ENCODE measurements at places on chromosomes 7 and 10.

GRCh38 chr7:114180556-114181266 lies 233.9 kb upstream of the FOXP2 start:
- no peak for DNase-seq

- no peak for DNase-seq
These were observed 179.7 kb downstream of the HGF start for GRCh38 chr7:81590131-81590530.

DNA sequence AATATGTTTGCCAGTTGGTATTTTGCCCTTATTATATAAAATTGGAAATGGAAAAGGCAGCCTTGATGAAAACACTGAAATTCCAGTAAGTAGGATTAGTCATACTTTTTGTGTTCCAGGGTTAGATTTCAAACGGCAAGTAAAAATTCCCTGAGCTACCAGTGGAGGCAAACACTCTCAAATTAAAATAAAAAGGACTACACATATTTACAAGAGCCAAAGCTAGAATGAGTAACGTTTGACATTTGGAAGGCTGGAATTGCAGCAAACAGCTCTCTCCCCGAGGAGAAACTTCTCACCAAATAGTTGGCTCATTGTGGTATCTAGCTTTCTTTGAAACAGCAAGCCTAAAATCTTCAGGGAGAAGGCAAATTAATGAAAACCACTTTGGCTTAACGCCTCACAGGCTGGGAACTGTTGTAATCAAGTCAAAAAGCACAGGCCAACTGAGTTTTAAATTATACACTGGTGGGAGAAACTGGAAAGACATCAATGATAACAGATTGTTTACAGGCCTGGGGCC lies 288.4 kb downstream of the SNX13 start:
- no peak for DNase-seq

- no peak for DNase-seq
These were observed 58.0 kb upstream of the HELLS start for GRCh38 chr10:94487575-94487974.

DNA sequence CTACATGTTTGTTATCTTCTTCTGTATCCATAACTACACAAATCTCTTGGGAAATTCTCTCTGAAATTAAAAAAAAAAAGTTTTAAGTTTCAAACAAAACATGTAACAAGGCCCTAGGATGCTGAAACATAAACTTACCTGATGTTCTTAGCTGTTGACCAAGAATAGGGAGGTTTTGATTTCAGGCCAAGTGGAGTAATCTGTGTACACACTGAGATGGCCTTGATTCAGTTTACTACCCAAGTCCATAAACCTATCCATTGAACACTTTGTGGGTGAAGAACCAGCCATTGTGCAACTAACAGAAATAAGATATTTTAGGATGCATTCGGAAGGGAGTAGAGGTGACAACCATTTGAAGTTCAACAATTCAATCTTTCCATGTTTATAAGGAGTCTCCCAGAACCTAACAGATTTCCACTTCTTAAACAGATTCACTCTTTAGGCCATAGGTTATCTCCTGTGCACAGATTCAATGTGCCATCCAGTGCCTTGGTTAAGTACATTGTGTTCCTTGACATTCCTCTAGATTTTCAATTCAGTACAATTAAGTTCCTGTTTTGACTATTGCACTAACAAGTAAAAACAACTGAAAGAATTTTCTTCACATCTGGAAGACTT lies 143.1 kb downstream of the CRPPA start:
- DNase-seq: no peak

DNA sequence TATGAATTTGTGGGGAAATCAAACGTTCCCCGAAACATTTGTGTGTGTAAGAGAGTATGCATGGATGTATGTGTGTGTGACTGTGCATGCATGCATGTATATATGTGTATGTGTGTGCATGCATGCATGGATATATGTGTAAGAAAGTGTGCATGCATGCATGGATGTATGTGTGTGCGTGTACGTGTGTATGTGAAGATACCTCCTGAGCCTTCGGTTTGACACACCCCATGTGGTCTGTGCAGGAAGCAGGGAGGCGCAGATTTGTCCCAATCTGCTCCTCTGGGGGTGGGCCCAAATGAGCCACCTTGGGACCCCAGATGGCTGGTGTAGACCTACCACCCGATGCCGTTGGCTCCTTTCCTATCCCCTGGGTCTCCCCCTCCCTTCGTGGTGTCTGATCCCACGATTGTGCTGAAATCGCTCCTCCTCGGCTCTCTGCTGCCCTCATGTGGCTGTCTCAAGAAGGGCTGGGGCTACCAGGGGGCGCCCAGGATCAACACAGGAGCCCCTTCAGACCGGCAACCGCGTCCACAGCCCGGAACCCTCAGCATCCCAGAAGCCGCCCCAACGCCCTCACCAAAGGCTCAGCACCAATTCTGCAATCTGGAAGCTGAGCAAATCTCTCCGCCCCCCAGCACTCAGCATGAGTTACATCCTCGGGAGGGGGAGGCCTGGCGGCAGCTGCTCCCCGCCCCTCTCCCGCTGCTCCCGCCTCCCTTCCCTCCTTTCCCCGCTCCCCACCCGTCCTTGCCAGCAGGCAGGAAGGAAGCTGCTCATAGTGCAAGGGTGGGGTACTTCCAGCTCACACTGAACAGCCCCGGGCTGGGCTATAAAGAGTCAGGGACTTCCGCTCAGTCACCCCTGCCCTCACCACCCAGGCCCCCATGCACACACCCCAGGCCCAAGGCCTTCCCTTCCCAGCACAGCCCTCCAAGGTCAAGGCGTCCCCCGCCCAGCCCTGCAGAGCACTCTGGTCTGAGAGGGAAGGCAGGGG lies 2.3 kb upstream of the NOS3 start:
- DNase-seq: peak; percentile 67

GRCh38 chr10:50381642-50382041 lies 130.3 kb upstream of the ASAH2 start:
- no peak for DNase-seq

DNA sequence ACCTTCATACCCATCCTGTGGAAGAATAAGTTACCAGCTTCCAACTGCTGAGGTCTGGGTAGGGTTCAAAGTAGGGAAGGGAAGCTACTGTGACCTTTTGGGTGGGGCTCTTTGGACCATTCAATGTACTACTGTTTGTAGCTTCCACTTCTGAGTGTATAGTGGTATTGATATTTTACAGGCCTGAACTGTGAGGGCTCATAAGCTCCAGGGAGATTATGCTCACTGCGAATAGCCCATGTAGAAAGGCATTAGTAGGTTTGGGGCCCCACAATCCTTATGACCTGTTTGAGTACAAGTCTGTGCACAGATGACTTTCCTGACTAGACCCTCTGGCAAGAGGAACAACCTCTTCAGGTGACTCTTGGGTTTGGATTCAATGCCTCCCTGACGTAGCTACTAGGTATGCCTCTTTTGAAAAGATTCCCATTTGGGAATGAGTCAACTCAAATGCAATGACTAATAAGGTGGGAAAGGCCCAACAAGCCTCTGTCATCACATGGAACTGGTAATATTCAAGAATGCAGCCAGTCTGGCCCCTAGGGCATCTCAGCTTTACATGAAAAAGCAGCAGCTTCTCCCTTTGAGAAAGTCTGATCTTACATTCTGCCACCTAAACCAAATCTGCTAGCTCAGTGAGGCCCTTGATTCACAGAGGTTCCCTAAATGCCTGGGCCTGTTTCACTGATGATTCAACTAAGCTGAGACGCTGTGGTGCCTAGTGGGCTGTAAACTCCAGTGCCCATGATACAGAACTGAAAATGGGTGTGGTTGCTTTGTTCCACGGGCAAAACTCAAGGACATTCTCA lies 79.8 kb downstream of the ABI1 start:
- DNase-seq: no peak

DNA sequence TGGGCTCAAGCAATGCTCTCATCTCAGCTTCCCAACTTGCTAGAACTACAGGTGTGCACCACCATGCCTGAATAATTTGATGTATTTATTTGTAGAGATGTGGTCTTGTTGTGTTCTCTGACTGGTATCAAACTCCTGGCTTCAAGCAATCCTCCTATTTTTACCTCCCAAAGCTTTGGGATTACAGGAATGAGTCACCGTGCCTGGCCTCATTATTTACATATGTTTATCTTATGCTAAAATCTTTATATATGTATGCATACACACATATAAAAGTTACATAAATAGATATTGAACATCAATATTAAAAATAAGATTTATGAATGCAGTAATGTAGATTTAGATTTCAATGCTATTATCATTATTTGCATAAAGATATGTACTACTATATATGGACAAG lies 1634.5 kb upstream of the LRRTM3 start:
- DNase-seq: no peak

DNA sequence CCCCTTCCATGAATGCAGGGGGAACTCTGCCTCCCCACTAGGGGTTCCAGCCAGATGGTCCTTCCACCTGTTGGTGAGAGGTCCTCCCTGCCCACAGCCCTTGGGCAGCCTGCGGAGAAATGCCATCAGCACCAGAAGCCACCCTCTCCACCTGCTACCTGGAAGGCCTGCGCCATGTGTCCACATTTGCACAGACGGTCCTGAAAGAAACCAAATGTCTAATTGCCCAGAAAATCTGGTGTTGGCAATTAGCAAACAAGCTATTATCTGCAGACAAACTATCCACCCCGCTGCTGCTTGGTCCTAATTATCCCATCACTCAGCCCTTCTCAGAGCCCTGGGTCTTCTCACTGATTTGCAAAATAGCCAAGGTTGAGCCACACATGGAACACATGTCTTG lies 32.3 kb downstream of the HSPA12A start:
- no peak for DNase-seq

GRCh38 chr7:141754939-141755338 lies 9.0 kb upstream of the TAS2R3 start:
- no peak for DNase-seq

- no peak for DNase-seq
These were observed 33.8 kb upstream of the NANOS1 start for GRCh38 chr10:118995739-118996138.

DNA sequence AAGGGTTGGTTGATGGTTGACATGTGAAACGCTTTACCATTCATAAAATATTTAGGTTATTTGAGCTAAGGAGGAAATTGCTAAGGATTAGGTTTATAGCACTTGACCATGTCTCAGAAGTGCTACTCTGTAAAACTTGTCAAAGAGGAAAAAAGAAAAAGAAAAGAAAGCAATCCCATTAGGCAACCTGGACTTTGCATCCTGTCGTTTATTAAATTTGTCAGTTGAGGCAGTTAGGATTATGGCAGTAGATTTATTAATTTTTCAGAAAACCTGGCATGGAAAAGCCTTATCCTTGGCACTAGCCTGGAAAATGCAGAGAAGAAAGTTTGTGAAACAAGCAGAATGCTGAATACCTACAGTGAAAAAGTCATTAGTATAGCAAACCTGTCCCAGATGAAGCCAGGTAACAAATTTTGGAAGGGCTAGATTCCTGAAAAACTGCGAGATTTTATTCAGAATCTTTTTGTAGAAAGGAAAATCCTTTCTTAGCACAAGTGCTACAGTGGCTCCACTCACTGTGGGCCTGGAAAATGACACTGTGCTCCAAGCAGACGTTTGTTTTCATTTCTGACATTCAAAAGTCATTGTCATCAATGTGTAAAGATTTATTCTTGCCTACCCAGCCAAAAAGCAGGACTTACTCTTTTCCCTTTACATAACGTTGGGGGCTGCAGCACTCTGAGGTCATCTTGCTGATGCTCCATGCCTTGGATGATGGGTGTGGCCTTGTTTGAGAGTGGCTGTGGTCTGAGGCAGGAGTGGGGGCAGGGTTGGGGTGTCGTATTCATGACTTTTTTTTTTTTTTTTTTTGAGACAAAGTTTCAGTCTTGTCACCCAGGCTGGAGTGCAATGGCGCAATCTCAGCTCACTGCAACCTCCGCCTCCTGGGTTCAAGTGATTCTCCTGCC lies 664.9 kb downstream of the SUGCT start:
- DNase-seq: no peak

DNA sequence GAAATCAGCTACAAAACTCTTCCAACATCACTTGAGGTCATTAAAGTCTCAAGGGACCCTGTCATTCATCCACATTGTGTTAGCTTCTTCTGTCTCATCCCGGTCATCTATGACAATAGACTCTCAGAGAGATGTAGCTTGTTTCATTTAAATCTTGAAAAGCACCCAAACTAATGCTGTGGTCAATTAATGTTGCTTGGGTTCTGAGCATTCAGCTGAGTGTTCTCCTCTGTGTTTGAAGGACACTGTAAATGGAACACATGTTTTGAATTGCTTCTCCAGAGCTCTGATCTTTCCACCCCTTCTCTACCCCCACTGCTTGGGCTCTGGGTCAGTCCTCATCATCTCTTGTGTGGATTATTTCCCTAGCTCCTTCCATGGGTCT lies 19.6 kb upstream of the ADD3 start:
- DNase-seq: no peak

- no peak for DNase-seq
These were observed 68.5 kb downstream of the NHLRC2 start for GRCh38 chr10:113922787-113923570.

All from activated T-cell treated with anti-CD3 and anti-CD28 coated beads for 24 hours (primary cell).